Activated CD4-positive, alpha-beta T cell treated with anti-CD3 and anti-CD28 coated beads for 36 hours (primary cell): ENCODE measurements at places on chromosomes 6 and 20. TPM values are rescaled to one million over a fixed set of nuclear protein-coding genes. Genes with fewer than 3 reads are reported as not detected.
A peak's percentile ranks its signal among the peaks of the same experiment; 100 is the strongest.

GRCh38 chr6:85195243-85195642, 254.6 kb upstream of the NT5E start:
- no peak for DNase-seq
- H3K36me3 ChIP-seq: no peaks in the 10 kb centered on the region
- H3K27me3 ChIP-seq: no peaks in the 10 kb centered on the region
- no peak overlapping the region for H3K4me3 ChIP-seq
- no peaks in the 10 kb centered on the region for H3K4me1 ChIP-seq
- H3K27ac ChIP-seq: no peak overlapping the region

GRCh38 chr6:29926413-29927274, 15.7 kb upstream of the HLA-A start:
- H3K27ac ChIP-seq: peak overlapping the region; percentile 94
- H3K27me3 ChIP-seq: no peaks in the 10 kb centered on the region
- peak; percentile 92 for DNase-seq
- peaks cover 32% of the 10 kb centered on the region for H3K4me1 ChIP-seq
- H3K36me3 ChIP-seq: peaks cover 14% of the 10 kb centered on the region

- no peak overlapping the region for H3K4me3 ChIP-seq
- no peak for DNase-seq
- peaks cover 2% of the 10 kb centered on the region for H3K4me1 ChIP-seq
- H3K27me3 ChIP-seq: no peaks in the 10 kb centered on the region
- no peak overlapping the region for H3K27ac ChIP-seq
These were observed 37.2 kb upstream of the CALHM6 start for GRCh38 chr6:116424001-116424400.

- no peak overlapping the region for H3K4me3 ChIP-seq
- no peak for DNase-seq
- H3K4me1 ChIP-seq: no peaks in the 10 kb centered on the region
- H3K27ac ChIP-seq: no peak overlapping the region
- no peaks in the 10 kb centered on the region for H3K27me3 ChIP-seq
These were observed 98.4 kb downstream of the SESN1 start for GRCh38 chr6:108996208-108996607.

OPN5 gene
- total RNA-seq: not detected

DNA sequence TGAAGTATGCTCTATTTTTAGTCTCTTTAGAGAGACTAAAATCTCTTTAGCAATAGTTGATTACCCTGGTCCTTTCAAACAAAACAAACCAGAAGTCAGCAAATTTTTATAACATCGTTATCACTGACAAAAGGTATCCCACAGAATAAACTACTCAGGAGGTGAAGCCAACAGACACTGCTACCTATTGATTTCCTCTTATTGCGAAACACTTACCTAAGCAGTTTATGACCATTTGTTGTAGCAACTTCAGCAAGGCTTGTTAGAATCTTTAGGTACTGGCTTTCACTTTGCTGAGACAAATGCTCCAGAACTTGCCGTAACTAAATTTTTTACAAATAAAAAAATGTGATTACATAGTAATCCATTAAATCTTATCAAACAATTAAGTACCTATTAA, 64.4 kb downstream of the HACE1 start:
- peaks cover 11% of the 10 kb centered on the region for H3K36me3 ChIP-seq
- H3K4me1 ChIP-seq: peaks cover 2% of the 10 kb centered on the region
- no peak overlapping the region for H3K27ac ChIP-seq
- no peak for DNase-seq

SLC18B1 gene
- 6.6 TPM for total RNA-seq

CLPSL2 gene
- not detected for total RNA-seq
